ENCODE measurements at places on chromosomes 1 and 21.

GRCh38 chr1:21270086-21270689 lies 20.1 kb downstream of the ECE1 start:
- H3K27me3 ChIP-seq: no peaks in the 10 kb centered on the region
- H3K4me1 ChIP-seq: no peaks in the 10 kb centered on the region
- no peak overlapping the region for H3K27ac ChIP-seq
- DNase-seq: peak; percentile 63

- no peaks in the 10 kb centered on the region for H3K36me3 ChIP-seq
- H3K4me1 ChIP-seq: no peaks in the 10 kb centered on the region
- no peak for DNase-seq
- no peaks in the 10 kb centered on the region for H3K27me3 ChIP-seq
Measured at GRCh38 chr1:67814121-67814772, 19.0 kb downstream of the GNG12 start.

- peak; percentile 31 for DNase-seq
- no peak overlapping the region for H3K27ac ChIP-seq
- H3K4me3 ChIP-seq: no peak overlapping the region
- no peaks in the 10 kb centered on the region for H3K4me1 ChIP-seq
- no peaks in the 10 kb centered on the region for H3K36me3 ChIP-seq
- no peaks in the 10 kb centered on the region for H3K27me3 ChIP-seq
Measured at GRCh38 chr1:111032295-111032897, 68.7 kb upstream of the LRIF1 start.

DNA sequence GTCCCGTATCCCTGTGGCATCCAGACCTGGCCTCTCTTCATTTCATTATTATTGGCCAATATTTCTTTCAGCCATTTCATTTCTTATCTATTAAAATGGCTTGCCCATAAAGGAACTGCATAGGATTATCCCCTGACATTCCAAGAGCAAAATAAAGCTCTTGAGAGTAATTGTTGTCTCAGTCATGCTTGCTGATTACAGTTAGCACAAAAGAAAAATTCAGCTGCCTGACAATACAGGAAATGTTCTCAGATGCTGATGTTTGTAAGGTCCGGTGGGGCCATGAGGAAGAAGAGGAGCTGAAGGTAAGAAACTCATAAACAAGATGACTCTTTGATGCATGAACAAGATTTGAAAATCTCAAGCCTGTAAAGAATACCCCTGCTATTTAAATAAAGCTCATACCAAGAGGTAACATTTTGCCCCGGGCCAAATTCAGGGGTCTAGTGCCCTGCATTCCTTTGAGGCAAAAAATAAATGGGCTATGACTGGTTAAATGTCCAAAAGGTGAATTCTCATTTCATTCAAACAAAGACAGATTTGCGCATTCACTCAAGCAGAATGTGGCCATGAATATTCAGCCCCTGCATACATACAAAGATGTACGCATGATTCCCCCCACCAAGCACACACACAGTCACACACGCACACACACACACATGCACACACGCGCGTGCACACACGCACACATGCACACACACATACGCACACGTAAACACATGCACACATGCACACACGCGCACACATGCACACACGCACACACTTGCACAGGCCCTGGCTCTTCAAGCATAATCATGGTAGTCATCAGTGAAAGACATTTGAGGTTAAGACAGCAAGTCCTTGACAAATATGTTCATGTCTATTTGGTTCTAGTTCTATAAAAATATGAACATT lies 44.8 kb downstream of the KCNJ15 start:
- H3K4me1 ChIP-seq: peaks cover 1% of the 10 kb centered on the region
- H3K4me3 ChIP-seq: peak overlapping the region; percentile 74
- no peaks in the 10 kb centered on the region for H3K36me3 ChIP-seq
- DNase-seq: no peak

DNA sequence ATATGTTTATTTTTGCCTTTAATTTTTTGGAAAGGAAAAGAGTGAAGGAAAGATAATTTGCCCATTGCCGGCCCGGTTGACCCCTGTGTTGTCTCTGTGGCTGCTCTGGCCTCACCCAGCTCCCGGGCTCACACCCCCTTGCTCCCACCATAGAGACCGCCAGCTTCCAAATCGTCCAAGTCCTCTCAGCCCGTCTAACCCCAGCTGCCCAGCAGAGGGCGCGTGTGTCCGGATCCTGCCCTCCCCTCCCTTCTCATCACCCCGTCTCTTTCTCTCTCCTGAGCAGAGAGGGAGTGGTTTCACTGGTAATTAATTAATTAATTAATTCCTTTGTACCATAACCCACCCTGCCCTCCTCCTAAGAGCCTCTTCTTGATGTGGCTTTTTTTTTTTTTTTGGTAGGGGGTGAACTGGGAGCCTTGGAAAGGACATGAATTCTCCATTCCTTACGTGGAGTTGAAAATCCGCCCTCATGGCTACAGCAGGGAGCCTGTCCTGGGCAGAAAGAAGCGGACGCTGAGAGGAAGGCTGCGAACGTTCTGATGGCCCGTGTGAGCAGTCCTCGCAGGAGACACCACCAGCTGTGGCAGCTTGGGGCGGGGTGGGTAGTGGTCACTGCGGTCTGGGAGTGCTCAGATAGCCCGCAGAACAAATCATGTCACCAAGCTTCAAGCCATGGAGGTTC lies 45.9 kb downstream of the KIAA0040 start:
- H3K27ac ChIP-seq: no peak overlapping the region
- no peaks in the 10 kb centered on the region for H3K36me3 ChIP-seq
- H3K27me3 ChIP-seq: no peaks in the 10 kb centered on the region
- DNase-seq: peak; percentile 65
- peaks cover 2% of the 10 kb centered on the region for H3K4me1 ChIP-seq
